ENCODE measurements at places on chromosomes 7 and 10.

- DNase-seq, result no peak
These were observed 275.8 kb downstream of the DIP2C start for GRCh38 chr10:413662-414071.

DNA sequence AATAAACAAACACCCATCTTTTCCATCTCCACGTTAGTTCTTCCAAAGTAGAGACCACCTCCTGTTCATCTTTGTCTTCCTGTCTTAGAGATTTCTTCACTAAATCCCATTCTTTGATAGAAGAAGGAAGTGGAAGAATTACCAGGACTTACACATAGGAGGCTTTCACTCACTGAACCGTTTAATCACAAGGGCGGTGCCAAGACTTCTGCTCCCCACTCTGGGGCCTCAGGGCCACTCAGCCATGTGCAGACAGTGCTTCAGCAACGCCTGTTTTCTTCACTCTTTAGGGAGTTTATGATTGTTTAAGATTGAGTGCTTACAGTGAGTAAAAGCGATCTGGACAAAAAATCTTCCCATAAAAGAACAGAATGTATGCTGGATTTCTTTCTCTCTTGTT is 63.9 kb upstream of the SORCS3 start:
- DNase-seq, result no peak

DNA sequence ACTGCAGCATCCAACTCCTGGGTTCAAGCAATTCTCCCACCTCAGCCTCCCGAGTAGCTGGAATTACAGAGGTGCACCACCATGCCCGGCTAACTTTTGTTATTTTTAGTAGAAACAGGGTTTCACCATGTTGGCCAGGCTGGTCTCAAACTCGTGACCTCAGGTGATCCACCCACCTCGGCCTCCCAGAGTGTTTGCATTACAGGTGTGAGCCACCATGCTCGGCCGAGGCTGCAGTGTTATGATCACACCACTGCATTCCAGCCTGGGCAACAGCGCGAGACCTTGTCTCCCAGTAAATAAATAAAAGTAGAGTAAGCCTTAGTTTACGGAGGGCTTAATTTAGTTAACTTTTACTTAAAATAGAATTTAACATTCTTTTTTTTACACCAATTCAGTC is 23.7 kb upstream of the IGF2BP3 start:
- DNase-seq, result no peak

DNA sequence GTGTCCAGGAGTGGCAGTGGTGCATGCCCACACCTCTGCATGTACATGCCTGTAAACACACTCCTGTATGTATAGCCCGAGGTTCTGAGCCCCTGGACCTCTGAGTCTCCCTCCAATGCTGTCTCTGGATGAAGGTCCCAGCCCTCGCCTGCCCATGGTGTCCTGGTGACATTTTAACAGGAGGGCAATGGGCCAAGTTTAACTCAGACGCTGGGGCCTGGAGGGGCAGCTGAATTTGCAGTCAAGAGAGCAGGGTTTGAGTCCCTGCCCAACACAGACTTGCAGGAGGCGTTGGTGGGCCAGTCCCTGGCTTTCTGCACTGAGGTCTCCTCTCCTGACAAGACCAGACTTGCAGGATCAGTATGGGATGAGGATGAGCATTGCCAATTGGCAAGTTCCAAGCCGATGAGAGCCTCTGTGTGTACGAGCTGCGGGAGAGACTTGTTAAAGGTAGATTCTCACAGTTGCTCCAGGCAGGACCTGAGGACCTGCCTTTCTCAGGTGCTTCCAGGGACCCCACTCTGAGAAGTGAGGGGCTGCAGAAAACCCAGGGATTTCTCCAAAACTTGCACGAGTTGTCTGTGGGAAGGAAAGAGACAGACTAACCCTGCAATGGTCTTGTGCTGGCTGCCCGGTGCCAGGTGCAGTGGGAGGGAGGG is 141.9 kb downstream of the ELFN1 start:
- no peak for DNase-seq

- no peak for DNase-seq
These were observed 131.8 kb upstream of the TRIM24 start for GRCh38 chr7:138328215-138328614.

GRCh38 chr10:60465801-60466200 is 76.1 kb upstream of the ANK3 start:
- DNase-seq, result no peak

GRCh38 chr7:137626469-137627067 is 220.2 kb downstream of the DGKI start:
- DNase-seq, result peak; percentile 3

DNA sequence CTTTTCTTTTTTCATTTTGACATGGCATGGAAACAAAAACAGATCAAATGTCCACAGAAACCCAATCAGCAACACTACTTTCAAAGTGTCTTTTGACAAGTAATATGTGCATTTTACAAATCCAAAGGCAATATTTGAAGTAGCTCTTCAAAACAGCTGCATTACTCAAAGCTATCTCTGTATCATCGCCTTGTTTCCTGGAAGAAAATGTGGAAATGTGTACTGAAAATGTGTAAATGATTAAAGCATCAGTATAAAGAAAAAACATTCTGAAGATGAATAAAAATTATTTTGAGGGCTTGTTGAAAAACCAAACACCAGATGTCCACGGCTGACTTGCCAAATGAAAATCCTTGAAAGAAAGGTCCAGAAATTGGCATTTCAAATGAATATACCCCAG is 16.5 kb upstream of the ITGB8 start:
- DNase-seq, result no peak

DNA sequence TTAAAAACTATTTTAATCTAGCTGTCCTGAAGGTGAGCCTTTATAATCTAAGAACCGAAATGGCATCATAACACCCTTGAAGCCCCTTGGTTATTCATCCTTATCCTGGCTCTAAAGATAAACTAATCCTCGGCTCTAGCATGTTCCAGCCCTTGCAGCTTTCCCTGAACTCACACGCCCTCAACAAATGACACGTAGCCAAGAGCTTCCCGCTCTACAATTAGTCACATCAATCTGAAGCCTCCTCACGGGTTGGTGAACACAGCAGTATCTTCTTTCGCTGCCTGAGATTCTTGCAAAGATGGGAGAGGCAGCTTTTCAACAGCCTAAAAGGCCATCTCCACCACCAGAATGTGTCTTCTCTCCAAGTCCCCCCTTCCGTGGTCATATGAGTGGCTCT is 4.1 kb downstream of the FRMD4A start:
- DNase-seq, result no peak

DNA sequence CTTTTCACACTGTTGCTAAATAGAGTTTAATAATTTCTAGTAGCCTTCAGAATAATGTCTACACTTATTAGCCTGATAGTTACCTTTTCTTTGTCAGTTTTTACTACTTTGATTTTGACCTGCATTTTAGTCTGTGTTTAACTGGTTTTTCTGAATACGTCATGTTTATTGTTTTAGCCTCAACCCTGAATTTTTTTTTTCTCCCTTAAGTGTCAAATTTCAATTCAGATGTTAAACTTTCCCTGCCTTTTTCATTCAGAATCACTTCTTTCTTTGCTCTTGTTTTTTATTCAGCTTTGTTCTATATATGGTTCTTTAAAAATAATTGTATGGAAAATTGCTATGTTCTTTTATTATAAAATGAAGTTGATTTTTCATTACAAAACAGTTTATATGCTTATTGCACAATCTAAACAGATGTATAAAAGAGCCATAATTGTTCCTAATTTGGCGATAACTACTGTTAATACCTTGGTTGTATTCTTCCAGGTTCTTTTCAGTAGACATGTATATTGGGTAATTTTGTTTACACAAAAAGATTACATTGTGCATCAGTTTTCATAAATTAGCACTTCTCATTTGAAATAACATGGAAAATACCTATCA is 159.7 kb downstream of the ADK start:
- DNase-seq, result no peak

GRCh38 chr10:551373-552252 is 137.9 kb downstream of the DIP2C start:
- DNase-seq, result no peak

- no peak for DNase-seq
These were observed 7.7 kb downstream of the CCDC136 start for GRCh38 chr7:128799451-128799850.

DNA sequence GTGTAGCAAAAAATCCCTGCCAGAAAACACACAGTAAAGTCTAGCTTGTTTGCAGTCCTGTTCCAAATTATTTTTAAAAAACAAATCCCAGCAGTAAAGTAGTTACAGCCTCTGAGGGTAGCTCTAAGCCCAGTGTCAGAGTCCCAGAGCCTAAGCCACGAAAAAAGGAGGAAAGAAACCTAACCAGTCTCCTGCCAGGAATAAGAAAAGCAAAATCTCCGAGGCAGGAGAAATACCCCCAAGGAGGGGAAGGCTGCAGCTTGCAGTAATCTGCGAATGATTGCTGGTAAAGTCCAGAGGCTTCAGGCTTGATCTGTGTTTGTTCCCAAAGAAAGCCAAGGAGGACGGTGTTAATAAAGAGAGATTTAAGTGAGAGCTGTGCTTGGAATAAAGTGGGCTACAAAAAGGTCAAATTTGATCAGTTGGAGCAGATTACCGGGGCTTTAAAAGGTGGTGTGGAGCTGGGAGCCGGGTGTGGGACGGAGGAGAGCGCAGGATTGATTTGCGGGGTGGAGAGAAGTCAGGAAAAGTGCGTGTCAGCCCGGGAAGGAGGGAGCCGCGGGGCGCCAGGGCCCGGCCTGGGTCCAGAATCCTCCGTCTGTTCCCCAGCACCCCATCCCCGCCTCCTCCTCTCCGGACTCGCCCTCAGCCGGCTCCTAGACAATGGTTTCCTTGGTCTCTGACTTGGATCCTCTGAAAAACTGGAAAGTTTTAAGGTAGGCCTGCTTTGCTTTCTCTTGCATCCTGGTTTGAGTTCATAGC is 219.4 kb upstream of the CELF2 start:
- DNase-seq, result no peak

GRCh38 chr10:67385566-67385965 is 310.4 kb downstream of the CTNNA3 start:
- DNase-seq, result no peak
